ENCODE measurements at places on chromosomes 2 and 18.

DNA sequence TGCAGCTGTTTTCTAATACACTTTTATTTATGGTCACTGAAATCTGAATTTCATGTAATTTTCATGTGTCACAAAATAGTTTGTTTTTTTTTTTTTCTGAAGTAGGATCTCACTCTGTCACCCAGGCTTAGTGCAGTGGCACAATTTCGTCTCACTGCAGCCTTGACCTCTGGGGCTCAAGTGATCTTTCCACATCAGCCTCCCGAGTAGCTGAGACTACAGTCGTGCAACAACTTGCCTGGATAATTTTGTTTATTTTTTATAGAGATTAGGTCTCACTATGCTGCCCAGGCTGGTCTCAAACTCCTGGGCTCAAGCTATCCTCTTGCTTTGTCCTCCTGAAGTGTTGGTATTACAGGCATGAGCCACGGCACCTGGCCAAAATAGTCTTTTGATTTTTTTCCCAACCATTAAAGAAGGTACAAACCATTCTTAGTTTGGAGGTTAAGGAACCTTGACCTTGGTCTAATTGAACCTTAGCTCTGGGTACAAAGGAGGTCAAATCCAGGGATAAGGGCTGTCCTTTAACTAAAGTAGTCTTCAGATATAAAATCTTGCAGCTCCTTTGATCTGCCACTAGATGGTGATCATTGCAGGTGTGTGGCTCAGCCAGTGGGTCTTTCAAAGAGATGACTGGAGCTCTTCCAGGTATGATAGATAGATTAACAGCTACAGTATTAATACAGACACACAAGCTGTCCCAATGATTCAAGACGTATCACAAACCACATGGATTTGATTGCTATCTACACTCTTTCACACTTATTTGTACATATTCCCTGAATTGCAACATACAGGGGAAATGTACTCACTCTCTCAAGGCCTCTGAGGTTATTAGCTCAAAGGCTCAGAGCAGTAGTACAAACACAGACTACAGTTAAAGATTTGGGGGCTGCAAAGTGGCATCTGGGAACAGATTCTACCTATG is 4.7 kb upstream of the KRCC1 start:
- no peak for DNase-seq

GRCh38 chr18:46917108-46917802 is at the start of the genes KATNAL2 and PIAS2:
TSS of gene KATNAL2 (plus strand) at chr18:46917602. CDS start at chr18:46946873, 29,271 bp downstream.
TSS of gene PIAS2 (minus strand) at chr18:46917507. CDS start at chr18:46917345, 162 bp downstream.
- DNase-seq = no peak

DNA sequence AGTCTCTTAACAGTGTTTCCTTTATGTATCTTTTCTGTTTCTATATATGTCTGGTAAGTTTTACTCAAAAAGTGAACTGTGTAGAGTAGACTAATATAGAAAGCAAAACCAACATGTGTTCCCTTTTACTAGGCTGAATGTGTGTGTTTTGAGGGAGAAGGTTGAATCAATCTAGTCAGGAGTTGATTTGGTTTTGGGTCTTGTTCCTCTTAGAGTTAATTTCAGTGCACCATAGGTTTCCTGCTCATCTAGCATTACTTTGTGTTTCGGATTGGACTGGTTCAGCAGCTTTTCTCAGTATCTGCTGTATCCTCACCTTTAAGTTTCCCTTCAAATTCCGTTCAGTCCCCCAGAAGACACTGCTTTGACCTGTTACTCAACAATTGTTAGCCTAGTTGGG is 52.0 kb upstream of the TRIM43 start:
- no peak for DNase-seq

DNA sequence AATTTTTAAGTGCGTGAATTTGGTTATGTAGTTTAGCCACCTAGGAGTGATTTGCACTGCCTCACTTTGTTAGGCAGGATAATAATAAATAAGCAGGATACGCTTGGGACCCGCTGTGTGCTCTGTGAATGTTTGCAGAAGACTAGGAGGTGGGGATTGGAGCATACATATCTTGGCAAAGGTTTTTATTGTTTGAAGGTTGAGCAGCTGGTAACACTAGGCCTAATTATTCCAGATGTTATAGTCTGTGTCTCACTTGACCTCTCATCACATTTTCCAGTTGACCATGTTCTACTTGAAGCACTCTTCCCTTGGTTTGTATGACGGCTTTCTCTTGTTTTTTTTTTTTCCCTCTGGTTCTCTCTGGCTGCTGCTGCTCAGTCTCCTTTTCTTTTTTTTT is 42.7 kb downstream of the FHOD3 start:
- DNase-seq = no peak

DNA sequence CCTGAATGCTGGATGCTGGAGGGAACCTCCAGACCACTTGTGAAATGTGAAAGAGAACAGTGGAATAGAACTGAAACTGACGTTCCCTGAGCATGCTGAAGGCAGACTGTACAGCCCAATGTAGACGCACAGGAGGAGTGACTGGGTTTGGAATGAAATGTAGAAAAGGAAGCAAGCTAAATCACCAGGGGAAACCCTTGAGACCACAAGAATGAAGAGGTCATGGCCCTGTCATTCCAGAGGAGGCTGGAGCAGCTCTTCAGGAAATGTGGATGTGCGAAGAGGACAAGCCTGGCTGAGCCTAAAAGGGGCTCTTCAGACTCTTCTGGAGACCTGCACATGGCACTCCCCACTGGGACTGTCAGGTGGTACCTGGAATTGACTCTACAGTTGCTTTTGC is 118.5 kb upstream of the ALPP start:
- no peak for DNase-seq

DNA sequence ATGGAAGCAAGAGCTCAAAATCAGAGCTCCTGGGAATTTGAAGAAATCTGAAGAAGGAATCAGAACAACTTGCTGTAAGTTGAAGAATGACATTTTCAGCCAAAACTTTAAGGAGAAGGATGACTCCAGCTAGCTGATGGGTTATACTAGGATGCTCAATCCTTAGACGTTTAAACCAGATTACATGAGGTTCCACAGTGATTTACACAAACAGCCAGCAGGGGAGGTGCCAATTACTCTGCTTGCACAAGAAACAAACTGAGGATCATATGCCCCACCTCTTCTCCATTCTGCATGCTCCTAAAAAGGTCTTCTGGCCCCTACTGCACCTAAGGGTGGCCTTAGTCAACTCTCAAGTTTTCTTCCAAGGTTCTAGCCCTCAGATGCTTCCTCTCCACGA is 47.9 kb upstream of the PCBP1 start:
- DNase-seq = no peak

DNA sequence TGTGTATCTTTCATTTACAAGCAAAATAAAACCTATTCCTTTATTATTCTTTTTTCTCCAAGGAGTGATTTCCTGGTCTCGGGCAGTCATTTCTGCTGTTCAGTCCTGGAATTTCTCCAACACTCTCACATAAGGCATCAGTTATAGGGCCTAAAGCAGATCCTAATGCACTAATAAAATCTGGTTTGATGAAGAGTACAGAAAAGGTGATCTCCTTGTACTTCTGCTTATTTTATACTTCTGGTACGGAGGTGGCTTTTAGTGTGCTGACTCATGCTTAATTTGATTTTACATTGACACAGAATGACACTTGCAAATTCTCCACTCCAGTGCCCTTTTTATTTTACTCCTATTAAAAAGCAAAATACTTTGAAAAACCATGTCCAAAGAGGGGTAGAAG is 157.4 kb downstream of the DOK6 start:
- DNase-seq = no peak

- no peak for DNase-seq
Observed at GRCh38 chr2:167383610-167384194, 495.4 kb downstream of the XIRP2 start.

DNA sequence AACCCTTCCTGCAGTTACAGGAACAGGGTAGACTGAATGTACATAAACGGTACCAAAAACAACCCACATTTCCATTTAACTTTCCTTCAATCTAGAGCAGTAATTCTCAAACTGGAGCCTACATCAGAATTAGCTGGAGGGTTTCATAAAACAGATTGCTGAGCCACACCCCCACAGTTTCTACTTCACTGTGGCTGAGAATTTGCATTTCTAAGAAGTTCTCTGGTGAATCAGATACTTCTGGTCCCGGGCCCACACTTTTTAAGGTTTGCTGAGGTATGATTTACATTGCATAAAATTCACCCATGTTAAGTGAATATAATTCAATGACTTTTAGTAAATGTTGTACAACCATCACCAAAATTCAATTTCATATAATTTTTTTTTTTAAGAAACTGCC is 113.7 kb downstream of the SRBD1 start:
- DNase-seq = no peak

DNA sequence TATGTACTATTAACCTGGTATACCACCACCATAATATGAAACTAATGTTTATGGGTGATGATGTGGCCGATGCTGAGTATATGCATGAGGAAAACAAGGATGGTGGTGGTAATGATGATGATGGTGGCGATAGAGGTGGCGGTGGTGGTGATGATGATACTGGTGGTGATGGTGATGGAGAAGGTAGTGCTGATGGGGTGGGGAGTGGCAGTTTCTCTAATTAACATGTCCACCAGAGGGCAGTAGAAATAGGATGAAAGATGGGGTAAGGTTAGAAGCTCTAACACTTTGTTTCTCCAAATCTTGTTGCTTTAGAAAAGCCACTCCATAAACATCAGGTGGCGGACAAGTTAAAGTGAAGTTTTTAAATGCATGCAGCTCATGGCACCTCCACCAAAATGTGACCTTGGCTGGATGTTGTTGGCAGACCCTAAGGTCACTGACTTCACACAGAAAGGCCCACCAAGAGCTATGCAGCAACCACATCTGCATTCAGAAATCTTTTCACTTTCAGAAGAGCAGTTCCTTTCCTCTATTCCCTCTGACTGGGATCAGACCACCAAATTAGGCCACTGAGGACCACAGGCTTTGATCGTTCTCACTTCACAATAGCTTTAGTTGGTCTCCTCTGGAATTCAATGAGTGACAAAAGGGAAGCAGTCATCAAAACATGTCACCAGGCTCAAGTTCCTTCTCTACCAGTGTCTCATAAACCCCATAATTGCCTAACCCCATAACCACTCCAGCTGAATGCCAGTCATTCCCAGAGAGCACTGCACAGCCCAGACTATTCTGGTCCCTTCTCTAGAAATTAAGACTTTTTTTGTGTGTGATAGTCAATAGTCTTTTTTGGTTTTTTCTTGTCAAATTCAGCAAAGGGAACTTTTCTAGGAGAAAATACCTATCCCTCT is 7.5 kb upstream of the BCL11A start:
- DNase-seq = no peak

DNA sequence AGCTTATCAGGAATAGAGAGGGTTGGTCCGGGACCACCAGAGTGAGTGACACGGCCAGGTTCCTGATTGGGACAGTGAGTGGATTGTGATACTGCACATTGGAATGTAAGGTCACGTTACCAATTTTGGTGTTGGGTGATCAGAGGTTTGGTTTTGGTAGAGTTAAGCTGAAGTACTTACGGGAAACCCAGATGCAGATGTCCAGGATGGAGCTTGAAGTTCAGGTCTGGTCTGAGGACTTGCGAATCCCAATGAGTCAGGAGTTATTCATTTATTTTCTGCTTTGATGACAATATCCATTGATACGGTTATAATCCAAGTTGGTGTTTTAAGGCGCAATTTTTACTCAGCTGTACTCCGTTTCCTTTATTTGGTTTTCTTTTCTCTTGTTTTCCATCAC is 273.6 kb downstream of the ALPK2 start:
- no peak for DNase-seq

- DNase-seq = no peak
Observed at GRCh38 chr18:44805176-44805575, 124.5 kb downstream of the SETBP1 start.

GRCh38 chr2:230870544-230871360 is 6.0 kb downstream of the ITM2C start:
- DNase-seq = no peak

- no peak for DNase-seq
Observed at GRCh38 chr2:200130762-200131166, 175.4 kb downstream of the MAIP1 start.

- no peak for DNase-seq
Observed at GRCh38 chr2:84202166-84202565, 256.9 kb downstream of the SUCLG1 start.

- no peak for DNase-seq
Observed at GRCh38 chr2:231621051-231621879, 28.6 kb downstream of the TEX44 start.

- DNase-seq = no peak
Observed at GRCh38 chr18:61554117-61554776, 221.0 kb downstream of the CDH20 start.

GRCh38 chr2:149180226-149180875 is 141.9 kb downstream of the LYPD6B start:
- no peak for DNase-seq

DNA sequence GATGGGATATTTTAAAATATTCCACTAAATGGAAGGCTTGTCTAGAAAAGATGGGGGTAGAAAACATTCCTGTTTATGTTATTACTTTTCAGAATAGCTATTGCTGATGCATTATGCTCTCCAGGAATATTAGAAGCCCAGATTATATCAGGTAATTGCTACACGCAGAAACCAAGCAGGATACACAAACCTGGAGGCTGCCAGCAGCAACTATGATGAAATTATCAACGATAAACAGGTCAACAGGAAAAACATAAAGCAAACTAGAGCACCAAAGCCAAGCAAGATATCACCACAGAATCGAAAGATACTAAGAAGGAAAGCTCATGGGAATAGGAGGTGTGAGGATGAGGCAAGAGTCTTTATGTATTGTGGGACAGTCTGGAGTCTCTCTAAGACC is 113.2 kb upstream of the SPATS2L start:
- no peak for DNase-seq

- no peak for DNase-seq
Observed at GRCh38 chr18:14189858-14190257, 57.6 kb upstream of the ZNF519 start.

GRCh38 chr2:209974576-209974975 is 27.9 kb upstream of the RPE start:
- no peak for DNase-seq

GRCh38 chr2:200168641-200169555 is 137.6 kb upstream of the SPATS2L start:
- no peak for DNase-seq

GRCh38 chr18:32093102-32093511 is 1.4 kb downstream of the RNF138 start:
- DNase-seq = no peak

DNA sequence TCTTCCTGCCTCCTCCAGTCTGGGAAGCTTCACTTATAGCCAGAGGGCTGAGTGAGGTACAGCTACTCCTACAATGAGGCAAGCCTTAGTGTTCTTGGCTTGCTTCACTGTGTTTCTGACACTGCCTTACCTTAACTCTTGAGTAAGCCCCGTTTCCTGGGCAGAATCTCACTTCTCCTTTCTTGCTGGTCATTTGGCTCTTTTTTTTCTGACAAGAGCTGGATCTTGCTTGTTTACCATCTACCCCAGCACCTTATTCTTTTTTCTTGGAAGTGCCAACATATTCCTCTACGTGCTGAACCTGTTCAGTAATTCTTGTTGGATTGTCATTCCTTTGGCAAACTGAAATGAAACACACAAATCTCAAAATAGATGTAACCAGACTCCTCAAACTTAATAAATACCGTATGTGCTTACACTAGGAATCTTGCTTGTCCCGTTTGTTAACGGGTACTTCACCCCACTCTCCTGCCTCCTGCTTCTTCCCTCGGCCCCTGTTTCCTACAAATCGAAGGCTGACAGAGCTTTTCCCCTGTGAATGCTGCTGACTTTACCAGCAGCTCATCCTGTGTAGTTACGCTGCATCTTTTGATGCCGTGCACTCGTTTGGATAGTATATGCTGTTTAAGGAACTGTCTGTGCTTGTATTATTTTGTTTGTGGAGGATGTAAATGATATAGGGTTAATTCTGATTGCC is 132.2 kb downstream of the FMNL2 start:
- no peak for DNase-seq
